ENCODE measurements at places on chromosomes 1 and 21.

GRCh38 chr1:236160540-236161127 is 18.3 kb downstream of the GPR137B start:
- DNase-seq, result no peak

DNA sequence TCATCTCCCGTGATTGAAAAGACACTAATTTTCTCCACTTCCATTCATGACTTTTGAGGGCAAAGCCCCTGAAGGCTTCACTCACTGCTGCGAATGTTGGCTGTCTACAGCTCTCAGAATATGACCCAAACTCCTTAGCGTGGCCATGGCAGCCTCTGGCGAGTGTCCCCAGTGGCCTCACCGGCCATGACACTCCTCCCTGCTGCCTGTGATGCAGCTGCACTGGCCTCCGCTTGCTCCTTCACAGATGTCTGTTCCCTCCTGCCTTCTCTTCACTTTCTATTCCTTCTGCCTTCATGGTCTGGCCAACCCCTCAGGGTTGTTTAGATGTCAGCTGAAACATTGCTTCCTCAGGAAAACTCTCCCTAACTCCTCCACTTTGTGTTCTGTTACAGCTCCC is 30.8 kb upstream of the PTPRF start:
- no peak for DNase-seq

DNA sequence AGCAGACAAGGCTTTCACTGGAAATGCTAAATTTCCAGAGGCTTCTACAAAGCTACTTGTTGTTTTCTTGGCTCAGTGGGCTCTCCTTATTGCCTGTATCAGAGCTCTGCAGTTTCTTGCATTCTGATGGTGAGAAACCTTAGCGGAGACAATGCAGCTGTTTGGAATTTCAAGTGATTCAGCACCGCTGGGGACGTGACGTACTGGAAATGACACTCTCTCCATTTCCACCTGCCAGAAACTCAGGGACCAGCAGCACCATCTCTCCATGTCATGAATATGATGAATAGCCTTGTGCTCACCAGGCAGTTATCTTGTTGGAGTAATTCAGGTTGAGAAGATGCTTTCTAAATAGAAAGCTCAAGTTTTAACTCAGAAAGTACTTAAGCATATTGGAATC is 497.2 kb upstream of the DEPDC1 start:
- DNase-seq, result no peak

GRCh38 chr1:204313675-204314074 is 46.1 kb downstream of the PLEKHA6 start:
- no peak for DNase-seq

GRCh38 chr1:240602189-240602588 is 9.8 kb downstream of the GREM2 start:
- peak; percentile 8 for DNase-seq

- no peak for DNase-seq
These were observed 40.7 kb downstream of the KRTAP19-8 start for GRCh38 chr21:30997541-30997940.

DNA sequence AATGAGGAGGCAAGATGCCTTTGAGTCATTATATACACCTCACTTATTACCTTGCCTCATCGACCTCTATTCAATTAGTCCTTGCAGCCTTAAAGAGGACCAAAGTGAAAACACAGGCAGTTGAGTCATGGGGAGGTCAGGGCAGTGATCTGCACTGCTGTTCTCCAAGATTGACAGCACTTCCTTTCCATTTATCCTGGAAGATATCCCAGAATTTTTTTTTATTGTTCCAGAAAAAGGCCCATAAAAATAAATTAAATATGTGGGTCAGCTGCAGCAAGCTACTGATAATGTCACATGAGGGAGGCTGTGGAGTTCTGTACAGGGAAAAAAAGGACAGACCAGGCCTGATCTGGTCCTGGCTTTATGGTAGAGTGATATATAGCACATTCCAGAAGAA is 33.2 kb upstream of the CDC42BPA start:
- DNase-seq, result peak; percentile 64

- DNase-seq, result no peak
These were observed 123.9 kb downstream of the LHX4 start for GRCh38 chr1:180353945-180354344.

GRCh38 chr1:152313970-152314369 is 11.1 kb downstream of the FLG start:
- peak; percentile 55 for DNase-seq

GRCh38 chr1:88877911-88878310 is 13.5 kb downstream of the GTF2B start:
- DNase-seq, result no peak

- no peak for DNase-seq
These were observed 34.0 kb upstream of the ABCA4 start for GRCh38 chr1:94154989-94155388.

DNA sequence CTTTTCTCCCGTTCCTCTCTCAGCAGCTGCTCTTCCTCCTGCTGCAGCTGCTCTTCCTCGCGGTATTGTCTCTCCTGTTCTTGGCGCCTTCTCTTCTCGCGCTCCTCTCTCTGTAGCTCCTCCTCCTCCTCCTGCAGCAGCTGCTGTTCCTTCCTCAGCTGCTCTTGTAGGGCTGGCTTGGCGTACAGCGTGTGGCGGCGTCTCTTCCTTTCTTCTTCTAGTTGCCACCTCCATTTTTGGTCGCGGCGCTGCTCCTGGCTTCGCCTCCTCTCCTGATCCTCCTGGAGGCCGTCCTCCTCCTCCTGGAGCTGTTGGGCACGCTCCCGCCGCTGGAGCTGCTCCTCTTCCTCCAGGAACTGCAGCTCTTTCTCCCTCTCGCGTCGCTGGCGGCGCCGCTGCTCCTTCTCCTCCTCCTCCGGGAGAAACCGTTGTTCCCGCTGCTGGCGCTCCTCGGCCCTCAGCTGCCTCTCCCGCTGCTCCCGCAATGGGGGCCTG is 4.8 kb downstream of the TCHH start:
- DNase-seq, result peak; percentile 49

GRCh38 chr1:207069858-207070506 is 16.9 kb downstream of the PFKFB2 start:
- no peak for DNase-seq

DNA sequence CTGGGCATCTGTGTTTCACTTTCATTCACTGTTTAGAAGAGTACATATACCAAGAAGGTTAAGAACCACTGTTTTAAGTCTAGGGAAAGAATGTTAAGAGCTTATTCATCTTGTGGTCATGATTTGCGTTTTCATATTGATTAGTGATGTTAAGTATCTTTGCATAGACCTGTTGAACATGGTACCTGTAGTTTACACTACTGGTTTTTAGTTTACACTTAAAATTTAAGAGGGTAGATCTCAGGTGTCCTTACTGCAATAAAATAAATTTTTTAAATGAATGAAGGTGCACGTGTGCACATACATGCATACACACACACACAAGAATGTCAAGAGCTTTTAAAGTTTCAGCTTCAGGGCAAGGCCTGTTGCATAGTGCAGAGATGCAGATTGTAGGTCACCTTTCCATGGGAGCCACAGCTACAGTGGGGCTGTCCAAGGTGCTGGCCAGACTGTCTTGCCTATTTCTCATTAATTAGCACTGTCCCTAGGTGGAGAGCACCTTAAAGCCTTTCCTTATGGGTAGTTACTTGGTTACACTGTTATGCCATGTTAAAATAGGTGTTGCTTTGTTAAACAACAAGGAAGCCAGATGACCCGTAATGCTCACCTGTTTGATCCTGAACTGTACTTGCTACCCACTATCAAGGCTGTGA is 543.0 kb upstream of the DAB1 start:
- peak; percentile 42 for DNase-seq

GRCh38 chr1:157932069-157932468 is 61.4 kb upstream of the KIRREL1 start:
- DNase-seq, result peak; percentile 86

DNA sequence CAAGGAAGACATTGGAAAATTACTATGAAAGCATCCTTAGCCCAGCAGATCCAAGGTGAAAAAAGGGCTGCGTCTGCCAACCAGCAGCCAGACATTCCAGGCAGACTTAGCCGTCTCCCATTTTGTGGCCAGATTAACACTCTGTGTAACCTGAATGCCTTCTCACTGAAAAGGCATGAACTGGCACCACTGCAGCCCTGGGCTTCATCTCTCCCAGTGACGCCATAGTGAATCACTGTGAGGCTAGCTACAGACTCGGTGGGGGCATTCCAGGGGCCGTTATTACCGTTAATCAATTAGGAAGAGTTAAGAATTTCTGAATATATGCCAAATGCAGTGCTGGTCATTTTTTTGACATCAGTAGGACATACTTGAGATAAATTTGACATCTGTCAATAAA is 627.4 kb downstream of the LMO4 start:
- peak; percentile 97 for DNase-seq

DNA sequence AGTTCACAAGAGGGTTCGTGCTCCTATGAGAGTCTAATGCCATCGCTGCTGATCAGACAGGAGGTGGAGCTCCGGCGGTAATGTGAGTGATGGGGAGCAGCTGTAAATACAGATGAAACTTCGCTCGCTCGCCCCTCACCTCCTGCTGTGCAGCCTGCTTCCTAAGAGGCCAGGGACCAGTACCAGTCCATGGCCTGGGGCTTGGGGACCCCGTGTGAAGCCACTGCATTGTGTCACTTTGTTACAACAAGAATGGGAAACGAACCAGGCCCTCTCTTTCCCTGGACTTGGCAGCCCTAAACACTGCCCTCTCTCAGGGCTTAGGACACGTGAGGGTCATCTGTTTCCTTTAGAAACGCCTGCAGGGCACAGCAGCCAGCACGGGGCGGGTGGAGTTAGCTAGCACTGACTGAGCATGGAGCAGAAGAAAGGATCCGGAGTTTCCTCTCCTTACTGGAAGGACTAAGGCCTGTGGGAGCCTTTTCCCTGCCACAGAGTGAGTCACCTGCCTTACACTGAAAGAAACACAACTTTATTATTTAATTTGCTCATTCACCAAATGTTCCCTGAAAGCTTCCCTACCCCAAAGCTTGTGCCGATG is 185.2 kb upstream of the TMEM51 start:
- DNase-seq, result peak; percentile 54

DNA sequence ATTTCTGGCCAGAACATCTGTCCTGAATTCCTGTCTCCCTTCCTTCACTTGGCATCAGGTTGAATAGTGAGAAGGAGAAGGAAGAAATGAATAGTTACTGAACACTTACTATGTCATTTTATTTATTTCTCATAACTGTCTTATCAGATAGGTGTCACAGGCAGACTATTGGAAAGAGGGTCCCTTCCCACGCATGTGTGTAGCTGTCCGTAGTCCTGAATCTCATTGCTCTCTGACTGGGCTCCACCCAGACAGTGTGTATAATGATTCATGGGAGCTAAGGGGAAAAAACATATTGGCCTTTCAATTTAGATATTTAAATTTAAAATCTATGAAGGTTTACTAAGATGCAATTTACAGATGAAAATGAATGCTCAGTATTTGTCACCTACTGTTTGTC is 86.1 kb downstream of the OMA1 start:
- peak; percentile 28 for DNase-seq

GRCh38 chr1:199843861-199844260 is 183.6 kb upstream of the NR5A2 start:
- no peak for DNase-seq

- peak; percentile 50 for DNase-seq
These were observed 389.7 kb downstream of the NTNG1 start for GRCh38 chr1:107530543-107530942.

- DNase-seq, result peak; percentile 49
These were observed 7.1 kb upstream of the NSUN4 start for GRCh38 chr1:46333300-46334029.

DNA sequence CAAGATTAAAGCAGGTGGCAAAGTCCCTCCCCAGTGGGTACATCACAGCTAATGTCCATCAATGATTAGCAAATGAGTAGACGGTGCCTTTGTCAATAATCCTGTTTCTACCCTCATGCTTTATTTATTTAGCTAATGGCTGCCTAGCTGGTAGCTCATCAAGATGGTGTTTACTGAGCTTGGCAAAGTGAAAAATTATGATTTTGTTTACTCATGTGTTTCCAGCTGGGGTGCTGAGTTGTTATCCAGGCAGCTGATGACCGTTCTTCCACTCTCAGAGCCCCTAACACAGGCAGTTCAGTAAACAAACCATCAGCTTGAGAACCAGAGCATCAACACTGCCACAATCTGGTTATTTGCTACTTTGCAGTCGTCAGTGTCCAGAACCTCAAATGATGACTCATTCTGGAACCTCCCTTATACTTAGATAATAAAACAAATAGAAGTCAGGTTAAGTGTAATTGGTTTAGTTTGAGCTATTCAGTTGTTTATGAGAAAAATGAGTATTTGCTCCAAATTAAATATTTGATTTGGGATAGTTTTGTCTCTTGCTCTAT is 163.9 kb downstream of the ST6GALNAC5 start:
- peak; percentile 66 for DNase-seq

DNA sequence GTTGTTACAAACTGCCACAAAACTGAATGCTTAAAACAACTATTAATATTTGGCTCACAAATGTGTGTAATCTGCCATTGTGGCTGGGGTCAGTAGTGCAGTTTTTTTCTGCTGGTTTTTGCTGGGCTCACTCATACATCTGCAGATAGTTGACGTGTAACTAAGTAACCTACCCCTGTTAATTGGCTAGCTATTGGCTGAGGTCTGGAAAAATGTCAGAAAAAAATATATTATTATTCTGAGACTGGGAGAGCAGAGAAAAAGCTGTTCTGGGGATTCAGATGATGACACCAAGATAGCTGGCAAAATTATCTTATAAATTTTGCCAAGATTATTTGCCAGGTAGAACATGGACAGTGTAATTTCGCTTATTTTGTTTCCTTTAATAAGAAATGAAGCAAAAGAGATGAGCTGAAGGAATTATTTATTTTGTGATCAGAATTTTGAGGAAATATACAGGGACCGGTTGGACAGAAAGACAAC is 616.1 kb upstream of the ADAMTS5 start:
- no peak for DNase-seq

- peak; percentile 32 for DNase-seq
These were observed 248.4 kb downstream of the DENND1B start for GRCh38 chr1:197526736-197527371.

- DNase-seq, result no peak
These were observed 722.2 kb downstream of the KCNT2 start for GRCh38 chr1:195886000-195886399.

DNA sequence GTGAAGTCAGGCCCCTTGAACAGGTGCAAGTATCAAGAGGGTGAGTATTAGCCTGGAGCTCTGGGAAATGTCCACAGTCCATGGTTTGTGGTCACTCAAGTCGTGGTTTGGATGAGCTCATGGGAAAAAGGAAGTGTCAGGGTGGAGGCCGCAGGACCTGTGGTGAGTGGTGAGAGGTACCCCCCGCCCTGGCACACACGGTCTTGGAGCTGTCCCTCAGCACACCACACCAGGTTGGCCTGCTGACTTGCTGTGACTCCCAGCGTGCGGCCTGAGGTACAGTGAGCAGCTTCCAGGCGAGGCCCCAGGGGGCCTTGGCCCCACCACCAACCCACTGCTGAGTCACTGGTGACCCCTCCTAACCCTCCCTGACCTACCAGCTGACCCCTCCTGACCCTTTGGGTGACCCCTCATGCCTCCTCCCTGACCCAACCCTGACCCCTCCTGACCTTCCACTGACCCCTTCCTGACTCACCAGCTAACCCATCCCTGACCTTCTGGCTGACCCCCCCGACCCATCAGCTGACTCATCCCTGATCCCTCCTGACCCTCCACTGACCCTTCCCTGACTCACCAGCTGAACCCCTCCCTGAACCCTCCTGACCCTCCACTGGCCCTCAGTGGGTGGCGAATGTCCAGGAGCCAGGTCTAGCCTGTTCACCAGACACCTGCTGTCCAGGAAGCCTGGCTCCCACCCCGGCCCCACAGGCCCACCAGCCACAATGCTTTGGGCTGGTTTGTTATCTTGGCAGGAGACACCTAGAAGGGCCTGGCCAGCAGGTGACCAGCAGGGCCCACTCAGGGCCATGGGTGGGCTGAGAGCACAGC is 34.8 kb upstream of the RNF187 start:
- DNase-seq, result no peak

- no peak for DNase-seq
These were observed 534 bp downstream of the DNAJC28 start for GRCh38 chr21:33490991-33491372.

GRCh38 chr1:55437692-55438091 is 222.5 kb upstream of the USP24 start:
- no peak for DNase-seq

All from bronchial epithelial cell (primary cell).